NCI-H510A (cell line): ENCODE measurements at places on chromosomes 1 and 21.

GRCh38 chr1:202953392-202953791, 4.7 kb downstream of the ADIPOR1 start:
- no peak for DNase-seq

DNA sequence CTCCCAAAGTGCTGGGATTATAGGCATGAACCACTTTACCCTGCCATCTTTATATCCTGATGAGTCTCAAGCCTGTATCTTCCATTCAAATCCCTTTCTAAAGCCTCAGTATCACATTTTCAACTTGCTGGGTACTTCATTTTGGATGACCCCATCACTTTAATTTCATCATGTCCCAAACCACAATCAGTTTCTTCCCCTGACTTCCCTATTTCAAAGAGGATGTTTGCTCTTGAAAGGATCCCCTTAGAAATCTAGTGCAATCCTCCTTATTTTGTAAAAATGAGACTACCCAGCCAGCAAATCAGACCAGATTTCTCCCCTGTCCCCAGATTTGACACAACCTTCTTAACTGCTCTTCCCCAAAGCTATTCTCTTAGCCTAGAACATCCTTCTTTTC, 7.0 kb upstream of the TRIT1 start:
- DNase-seq = no peak

DNA sequence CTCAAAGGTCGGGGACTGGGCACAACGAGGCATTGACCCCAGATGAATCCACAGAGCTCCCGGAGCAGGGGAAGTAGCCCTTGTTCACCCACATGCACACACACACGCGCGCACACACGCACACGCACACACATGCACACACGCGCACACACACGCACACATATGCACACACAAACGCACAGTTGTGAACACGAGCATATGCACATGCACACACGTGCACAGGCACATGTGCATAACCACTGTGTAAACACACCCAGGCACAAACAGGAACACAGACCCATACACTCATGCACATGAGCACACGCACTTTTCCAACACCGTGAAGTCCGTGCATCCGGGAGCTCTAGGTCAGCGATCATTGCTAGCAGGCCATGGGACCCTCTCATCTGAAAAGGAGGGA, 176.8 kb upstream of the ARHGEF16 start:
- no peak for DNase-seq

GRCh38 chr1:53410100-53410541, 49.1 kb upstream of the DMRTB1 start:
- DNase-seq = no peak

- DNase-seq = peak; percentile 89
Observed at GRCh38 chr1:1759456-1760344, 18.6 kb downstream of the NADK start.

- peak; percentile 21 for DNase-seq
Observed at GRCh38 chr1:94925561-94926125, 1.3 kb downstream of the CNN3 start.

DNA sequence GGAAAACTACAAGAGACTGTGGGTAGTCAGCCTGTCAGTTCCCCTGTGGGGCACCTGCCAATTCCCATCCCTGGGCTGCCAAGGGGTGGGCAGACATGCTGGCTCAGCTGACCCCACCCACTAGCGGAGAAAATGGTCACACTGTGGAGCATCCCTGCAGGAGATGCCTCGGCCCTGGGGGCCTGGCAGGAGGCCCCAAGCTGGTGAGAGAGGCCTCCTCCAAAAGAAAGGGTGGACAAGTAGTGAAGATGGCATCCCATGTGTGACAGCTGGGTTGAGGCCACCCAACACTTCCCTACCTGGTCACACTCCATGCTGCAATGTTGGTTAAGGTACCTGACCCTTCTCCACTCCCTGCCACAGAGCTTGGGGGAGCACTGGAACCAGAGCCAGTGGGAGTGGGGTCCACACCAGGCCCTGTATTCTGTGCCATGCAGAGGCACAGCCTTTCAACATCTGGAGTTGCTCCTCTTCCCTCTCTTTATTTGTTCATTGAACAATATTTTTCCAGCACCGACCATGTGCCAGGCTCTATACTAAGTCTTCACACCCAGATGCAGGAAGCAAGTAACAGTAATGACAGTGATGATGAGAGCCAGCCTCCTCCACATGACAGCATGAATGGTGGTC, 59.5 kb downstream of the KLHDC7A start:
- no peak for DNase-seq
